ENCODE measurements at places on chromosomes 4 and X.
A peak's percentile ranks its signal among the peaks of the same experiment; 100 is the strongest.

DNA sequence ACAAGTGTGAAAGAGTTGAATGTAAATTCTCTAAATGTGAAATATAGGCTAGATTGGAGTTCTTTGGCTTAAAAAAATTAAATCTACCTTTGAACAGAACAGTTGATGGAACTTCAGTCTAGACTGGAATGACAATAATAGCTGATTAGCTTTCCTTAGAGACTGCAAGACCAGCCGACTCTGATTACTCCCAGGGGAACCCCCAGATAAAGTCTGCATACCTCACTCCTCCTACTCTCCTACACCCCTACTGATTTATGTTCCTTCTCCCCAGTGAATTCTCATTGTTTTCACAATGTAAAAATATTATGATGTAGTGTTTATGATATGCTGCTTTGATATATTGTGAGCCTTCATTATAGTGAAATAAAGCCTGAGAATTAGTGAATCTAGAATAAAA, 241.3 kb downstream of the CFAP299 start:
- DNase-seq = no peak

- DNase-seq = no peak
Observed at GRCh38 chrX:142828129-142828528, 197.6 kb upstream of the SPANXN4 start.

DNA sequence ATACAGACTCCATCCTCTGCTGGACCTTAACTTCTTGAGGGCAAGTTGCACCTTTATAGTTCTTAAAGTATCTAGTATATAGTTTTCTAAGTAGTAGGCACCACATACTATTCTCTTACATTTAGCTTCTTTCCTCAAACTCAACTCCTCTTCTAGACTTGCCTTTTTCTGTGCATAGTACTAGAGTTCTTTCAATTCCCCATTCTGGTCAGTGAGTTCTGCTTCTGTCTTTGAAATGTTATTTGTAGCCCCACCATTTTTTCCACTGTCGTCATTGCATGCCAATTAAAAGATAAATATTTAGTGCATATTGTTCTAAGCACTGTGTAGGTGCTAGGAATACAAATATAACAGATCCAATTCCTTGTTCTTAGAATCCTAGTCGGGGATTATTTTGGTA, 31.6 kb downstream of the CDKL5 start:
- DNase-seq = no peak

GRCh38 chrX:67610282-67610681, 66.5 kb downstream of the AR start:
- no peak for DNase-seq

DNA sequence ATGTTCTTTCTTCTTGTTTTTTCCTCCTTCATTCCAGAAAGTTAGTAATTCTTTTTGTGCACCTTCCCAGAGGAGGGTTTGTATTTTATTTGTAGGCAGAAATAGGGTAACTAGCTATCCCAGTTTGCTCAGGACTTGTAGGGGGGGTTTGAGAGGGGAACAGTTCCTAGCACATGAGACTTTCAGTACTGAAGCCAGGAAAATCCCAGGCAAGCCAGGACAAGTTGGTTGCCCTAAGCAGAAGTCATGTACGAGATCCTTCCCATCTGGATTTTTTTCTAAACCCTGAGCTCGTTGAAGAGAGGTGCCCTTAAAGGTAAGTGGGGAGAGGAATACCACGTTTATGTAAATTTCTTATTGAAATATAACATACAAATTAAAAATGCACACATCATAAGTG, 15.6 kb upstream of the TAB3 start:
- no peak for DNase-seq

DNA sequence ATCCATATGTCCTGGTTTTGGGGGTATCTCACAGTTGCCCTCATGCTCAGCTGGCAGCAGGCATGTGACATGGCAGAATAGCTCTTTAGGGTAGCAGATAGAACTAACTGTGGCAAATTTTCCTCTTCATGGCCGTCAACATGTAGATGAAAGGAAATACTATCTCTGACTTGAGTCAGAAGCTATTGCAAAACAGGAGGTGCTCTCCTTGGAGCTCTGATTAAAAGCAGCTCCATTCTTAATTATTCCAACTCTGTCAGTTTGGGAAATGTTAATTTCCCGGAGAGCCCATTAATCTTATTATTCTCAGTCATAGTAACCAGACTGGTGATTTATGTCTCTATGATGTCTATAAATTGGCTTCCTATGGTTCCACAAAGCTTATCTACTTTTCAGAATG, 18.2 kb downstream of the IL13RA1 start:
- no peak for DNase-seq

DNA sequence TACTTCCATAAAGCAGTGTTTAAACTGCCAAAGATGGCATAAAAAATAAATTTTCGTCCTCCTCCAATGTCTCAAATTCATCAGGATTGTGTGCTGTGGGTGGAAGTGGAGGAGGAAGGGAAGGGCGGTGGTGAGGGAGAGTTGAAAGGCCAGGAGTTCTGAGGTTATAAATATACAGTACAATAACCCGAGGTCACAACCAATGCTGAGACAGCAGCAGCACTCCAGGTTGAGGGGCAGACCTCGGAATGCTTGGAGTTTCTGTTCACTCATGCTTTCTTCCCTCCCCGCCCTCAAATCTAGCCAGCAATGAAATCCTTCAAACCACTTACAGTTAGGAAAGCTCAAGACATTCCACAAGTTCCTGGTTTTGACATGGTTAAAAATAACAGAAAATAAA, 134.0 kb upstream of the SMAD1 start:
- no peak for DNase-seq

DNA sequence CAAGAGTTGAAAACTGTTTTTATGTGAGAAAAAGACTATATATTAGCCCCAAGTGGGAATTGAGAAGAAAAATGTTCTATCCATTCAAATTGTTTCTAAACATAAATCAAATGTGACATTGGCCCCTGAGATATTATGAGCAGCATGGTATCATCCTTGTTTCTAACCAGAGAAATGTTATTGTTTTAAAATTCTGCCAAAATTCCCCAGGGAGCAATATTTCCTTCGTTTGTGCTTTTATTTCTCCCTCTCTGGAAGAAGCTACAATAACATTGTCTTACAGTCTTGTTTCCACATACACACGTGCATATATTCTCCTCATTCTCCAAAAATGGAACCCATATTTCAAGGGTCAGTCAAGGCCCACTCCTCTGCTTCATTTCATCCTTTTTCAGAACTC, 46.7 kb downstream of the MAGEB17 start:
- peak; percentile 41 for DNase-seq

DNA sequence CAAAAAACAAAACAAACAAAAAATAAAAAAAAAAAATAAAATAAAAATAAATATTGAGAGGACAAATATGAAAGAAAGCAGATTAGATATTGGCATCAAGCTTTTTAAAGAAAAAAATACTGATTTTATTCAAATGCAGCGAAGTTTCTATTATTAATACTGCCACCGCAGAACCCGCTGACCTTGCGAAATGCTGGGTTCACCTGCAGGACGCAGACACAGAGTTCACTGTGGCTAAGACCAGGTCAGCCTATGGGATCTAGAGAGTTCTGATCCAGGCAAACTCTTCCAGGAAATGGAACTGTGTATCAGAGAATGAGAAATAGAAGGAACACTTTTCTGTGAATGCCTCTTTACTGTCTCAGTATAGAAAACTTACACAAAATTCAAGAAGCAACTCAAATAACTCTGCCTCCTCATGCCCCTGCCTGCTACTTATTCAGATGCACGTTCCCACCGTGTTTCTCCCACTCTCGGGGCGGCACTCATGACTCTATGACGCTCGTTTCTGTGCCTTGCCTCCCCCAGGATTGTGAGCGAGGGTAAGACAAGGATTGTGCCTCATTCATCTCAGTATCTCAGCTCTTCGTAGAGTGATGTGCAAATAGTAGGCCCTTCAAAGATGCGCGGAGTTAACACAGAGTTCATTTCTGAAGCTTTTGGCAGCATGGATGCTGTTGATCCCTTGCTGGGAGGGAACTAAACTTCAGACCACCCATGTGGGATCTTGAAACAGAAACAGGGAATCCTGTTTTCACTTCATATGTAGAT, 44.1 kb upstream of the TLR3 start:
- no peak for DNase-seq

DNA sequence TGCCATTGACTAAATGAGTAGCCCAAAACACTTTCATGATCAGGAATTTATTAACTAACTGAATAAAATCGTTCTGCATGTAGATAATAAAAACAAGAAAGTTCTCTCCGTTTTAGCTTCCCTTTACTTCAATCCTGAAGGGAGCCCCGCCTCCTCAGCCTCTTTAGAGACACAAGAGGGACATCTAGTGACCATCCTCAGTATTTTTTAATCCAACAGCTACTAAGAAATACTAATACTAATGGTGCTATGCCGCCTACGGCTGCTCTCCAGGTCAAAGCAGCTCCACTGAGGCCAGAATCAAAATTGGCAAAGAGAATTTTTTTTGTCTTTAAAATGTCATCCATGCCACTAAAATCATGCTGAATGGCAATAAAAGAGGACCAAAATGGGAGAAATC, 3.2 kb upstream of the PCDH19 start:
- DNase-seq = peak; percentile 3

DNA sequence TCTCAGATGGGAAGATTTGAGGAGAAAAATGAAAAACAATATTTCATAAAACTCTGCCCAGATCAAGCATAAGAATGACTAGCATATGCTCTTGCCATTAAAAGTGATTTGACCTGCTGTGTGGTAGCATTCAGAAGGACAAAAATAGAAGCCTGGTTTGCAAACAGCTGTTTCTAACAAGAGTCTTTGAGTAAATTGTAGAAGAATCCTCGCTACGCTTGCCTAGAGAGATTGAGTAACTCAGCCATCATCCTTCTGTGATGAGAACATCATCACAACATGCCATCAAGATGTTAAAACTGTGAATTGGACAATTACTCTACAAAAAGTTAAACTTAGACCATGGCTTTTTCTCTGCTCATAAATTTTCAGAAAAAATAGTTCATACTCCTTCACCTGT, 168.9 kb upstream of the PUDP start:
- DNase-seq = peak; percentile 89

DNA sequence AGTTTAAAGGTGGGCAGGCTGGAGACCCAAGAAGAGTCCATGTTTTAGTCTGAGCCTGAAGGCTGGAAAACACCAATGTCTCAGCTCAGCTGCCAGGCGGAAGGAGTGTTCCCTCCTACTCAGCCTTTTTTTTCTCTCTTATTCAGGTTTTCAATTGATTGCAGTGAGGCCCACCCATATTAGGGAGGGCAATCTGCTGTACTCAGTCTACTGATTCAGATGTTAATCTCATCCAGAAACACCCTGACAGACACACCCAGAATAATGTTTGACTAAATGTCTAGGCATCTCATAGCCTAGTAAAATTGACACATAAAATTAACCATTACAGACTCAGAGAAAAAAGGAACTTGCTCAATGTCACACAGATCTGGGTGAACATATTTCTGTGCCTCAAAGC, 347.1 kb downstream of the GBA3 start:
- DNase-seq = no peak

GRCh38 chr4:8599657-8600056, 7.1 kb downstream of the CPZ start:
- DNase-seq = peak; percentile 60

- DNase-seq = no peak
Observed at GRCh38 chr4:143700046-143700415, 444 bp downstream of the FREM3 start.

DNA sequence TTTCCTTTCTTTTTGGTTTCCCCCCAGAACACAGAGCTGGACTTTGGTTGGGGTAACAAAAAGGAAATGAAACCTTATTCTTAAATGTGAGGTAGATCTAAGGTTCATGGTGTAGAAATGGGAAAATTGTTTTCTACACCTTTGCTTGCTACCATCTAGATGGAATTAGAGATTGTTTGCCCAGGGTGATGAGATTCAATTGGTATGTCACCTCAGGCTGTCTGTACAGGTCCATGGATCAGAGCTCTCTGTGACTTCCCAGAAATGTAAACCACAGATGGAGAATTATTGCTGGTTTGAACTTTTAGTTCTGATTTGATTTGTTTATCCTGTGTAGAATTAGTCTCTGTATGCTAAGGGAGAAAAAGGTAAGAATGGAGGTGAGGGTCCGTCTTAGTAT, 146.7 kb downstream of the PCDH7 start:
- no peak for DNase-seq

- no peak for DNase-seq
Observed at GRCh38 chr4:171024720-171025303, 788.4 kb upstream of the GALNTL6 start.

- DNase-seq = no peak
Observed at GRCh38 chr4:76952071-76952470, 2.5 kb downstream of the SEPTIN11 start.

DNA sequence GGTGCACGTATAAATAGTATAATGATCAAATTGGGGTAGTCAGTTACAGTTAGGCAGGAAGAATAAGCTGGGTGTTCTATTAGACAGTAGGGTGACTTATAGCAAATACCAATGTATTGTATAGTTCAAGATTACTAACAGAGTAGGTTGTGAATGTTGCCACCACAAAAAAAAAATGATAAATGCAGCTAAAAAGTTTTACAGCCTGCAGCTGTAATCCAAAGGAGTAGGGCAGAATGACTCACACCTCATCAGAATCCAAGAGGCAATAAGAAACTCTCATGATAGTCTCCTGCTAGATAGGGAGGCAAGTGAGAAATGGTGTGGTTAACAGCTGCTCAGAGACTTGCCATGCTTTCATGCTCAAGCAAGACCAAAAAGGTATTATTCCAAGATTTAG, 19.6 kb upstream of the TCEAL4 start:
- peak; percentile 54 for DNase-seq

GRCh38 chrX:20433388-20433775, 166.7 kb upstream of the RPS6KA3 start:
- DNase-seq = no peak

- DNase-seq = no peak
Observed at GRCh38 chr4:140168474-140168873, 14.5 kb upstream of the MAML3 start.

GRCh38 chr4:158777423-158778155, 8.8 kb downstream of the FNIP2 start:
- DNase-seq = no peak

- no peak for DNase-seq
Observed at GRCh38 chr4:183158062-183158461, 59.0 kb downstream of the WWC2 start.

DNA sequence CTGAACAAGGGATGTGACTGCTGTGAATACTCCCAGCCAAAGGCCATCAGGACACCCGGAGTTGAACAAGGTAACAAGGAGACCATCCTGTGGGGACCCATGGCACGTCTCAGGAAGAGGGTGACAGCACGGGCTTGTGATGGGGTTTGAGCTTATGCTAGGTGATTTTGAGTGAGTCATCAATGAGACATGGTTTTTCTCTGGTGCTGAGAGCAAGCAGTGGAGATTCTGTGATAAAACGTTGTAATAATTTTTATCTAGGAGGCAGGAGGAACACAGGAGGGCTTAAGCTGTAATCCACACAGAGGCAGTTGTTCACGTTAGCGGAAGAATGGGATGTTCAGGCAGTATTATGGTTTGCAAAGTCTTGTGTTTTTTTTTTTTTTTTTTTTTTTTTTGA, 36.0 kb downstream of the TRIML1 start:
- no peak for DNase-seq

- DNase-seq = peak; percentile 78
Observed at GRCh38 chr4:7649741-7650531, 215.2 kb upstream of the PSAPL1 start.

- no peak for DNase-seq
Observed at GRCh38 chr4:77817304-77818072, 1.7 kb downstream of the CNOT6L start.
